ENCODE measurements at places on chromosomes 16 and 17. TPM values are rescaled to one million over a fixed set of nuclear protein-coding genes. Genes with fewer than 3 reads are reported as not detected.
A peak's percentile ranks its signal among the peaks of the same experiment; 100 is the strongest.

The RPH3AL gene
- 3.2 TPM for total RNA-seq

The RTN4RL1 gene
- total RNA-seq = 0.25 TPM

The FBXW10 gene
- not detected for total RNA-seq

GRCh38 chr17:336110-337021 lies 16.2 kb downstream of the RPH3AL start:
- H3K27ac ChIP-seq = no peak overlapping the region
- H3K4me3 ChIP-seq = no peak overlapping the region
- H3K27me3 ChIP-seq = peaks cover 14% of the 10 kb centered on the region
- H3K36me3 ChIP-seq = no peaks in the 10 kb centered on the region

DNA sequence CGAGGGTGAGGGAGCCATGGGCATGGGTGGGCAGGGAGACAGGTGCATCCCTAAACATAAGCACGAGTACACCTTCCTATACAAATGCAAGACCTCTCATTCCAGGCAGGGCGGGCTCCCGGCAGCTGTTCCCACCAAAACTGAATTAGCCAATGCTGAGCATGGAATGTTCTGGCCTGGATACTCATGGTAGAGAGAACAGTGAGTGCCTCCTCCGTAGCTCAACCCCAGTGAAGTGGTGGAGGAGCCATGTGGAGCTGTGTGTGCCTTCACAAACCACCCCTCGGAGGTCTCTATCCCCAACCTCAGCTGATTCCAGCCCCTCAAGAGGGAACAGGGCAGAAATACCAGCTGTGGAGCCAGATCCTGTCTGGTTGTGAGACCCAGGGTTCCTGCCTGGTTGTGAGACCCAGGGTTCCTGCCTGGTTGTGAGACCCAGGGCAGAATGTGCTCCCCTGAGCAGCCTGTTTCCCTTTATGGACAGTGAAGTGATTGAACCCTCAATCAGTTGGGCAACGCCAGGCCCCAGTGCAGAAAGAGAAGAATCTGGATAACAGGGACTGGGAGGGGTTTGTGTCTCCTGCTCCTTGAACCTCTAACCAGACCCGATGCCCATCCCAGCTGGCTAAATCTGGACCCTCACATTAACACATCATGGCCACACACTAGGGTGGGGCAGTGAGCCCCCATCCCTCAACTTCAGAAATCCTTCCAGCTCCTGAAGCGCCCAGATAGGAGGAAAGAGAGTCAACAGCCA lies 2.4 kb upstream of the CDH16 start:
- H3K27ac ChIP-seq = no peak overlapping the region
- peaks cover 10% of the 10 kb centered on the region for H3K4me1 ChIP-seq
- no peak for DNase-seq
- H3K27me3 ChIP-seq = peaks cover 36% of the 10 kb centered on the region
- H3K4me3 ChIP-seq = no peak overlapping the region

- no peaks in the 10 kb centered on the region for H3K36me3 ChIP-seq
- no peak overlapping the region for H3K4me3 ChIP-seq
- no peaks in the 10 kb centered on the region for H3K4me1 ChIP-seq
- no peaks in the 10 kb centered on the region for H3K27me3 ChIP-seq
- DNase-seq = no peak
- no peak overlapping the region for H3K27ac ChIP-seq
Measured at GRCh38 chr16:62135446-62135845, 99.2 kb upstream of the CDH8 start.

DNA sequence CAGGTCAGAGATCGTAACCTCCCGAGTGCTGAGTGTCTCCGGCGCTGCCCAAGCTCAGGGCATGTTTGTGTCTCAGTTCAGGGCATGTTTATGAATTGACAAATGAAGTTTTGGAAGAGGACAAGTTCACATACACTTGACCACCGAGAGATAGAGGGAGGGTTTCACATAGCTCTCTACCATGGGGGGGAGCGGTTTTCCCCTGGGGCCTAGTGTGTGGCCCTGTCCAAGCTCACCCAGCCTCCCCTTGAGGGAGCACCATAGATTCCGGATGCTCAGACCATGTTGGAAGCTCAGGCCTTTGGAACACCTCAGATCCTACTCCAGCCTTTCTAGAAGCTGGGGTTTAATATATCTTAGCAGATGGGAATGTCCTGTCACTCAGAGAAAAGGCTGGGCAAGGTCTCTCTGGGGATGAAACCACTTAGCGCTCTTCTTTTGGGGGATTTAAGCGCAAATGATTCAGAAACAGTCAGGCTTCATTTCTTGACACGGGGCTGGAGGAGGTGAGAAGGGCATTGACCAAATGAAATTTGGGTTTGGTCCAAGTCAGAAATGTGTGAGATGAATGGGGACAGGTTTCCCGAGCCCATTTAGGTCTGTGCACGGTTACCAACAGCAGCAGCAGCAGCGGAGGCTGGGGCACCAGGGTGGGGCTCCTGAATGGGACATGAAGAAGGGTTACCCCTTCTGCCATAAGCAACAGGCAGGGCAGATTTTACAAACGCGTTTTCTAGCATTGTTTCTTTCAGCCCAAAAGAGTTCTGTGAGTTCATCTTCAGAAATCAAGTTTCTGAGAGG lies 96.6 kb downstream of the METRNL start:
- no peaks in the 10 kb centered on the region for H3K4me1 ChIP-seq
- no peak overlapping the region for H3K4me3 ChIP-seq
- peaks cover 3% of the 10 kb centered on the region for H3K27me3 ChIP-seq

DNA sequence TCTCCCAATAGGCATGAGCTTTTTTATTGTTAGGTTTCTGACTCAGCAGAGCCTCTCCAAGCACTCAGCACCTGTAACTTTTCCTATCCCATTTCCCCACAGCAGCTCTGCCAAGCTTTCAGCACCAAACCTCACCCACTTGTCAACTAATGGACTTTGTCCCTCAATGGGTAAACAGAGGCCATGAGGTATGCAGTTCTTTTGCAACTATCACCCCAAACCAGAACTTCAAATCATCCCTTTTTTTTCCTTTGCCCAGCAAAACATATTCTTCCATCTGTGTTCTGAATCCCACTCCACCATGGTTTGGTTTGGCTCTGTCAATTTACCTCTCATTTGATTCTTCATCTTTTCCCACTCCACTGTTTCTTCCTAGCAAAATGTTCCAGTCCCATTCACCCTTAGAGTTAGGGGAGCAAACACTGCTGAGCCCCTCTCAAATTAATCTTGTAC lies 58.1 kb downstream of the TOX3 start:
- DNase-seq = no peak
- H3K27ac ChIP-seq = no peak overlapping the region
- H3K4me1 ChIP-seq = no peaks in the 10 kb centered on the region
- H3K27me3 ChIP-seq = no peaks in the 10 kb centered on the region

DNA sequence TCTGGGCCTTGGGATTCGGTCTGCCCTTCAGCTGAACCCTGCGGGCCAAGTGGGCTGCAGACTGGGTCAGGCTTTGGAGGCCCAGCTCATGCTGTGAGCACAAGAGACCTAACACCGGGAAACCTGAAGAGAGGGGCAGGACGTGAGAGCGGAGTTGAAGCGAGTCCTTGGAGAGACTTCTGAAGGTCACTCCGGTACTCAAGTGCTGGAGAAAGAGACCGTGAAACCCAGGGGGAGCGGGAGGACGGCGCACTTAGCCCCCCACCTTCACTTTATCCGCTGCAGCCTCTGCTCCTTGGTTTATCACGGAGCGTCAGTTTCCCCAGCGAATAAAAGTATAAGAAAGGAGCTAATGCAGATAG lies 361 bp downstream of the UQCRC2 start:
- H3K4me1 ChIP-seq = peaks cover 42% of the 10 kb centered on the region
- peak overlapping the region; percentile 97 for H3K27ac ChIP-seq
- no peaks in the 10 kb centered on the region for H3K27me3 ChIP-seq
- H3K4me3 ChIP-seq = peak overlapping the region; percentile 96

GRCh38 chr16:10521681-10522274 lies 58.6 kb downstream of the EMP2 start:
- DNase-seq = peak; percentile 10
- peaks cover 2% of the 10 kb centered on the region for H3K4me1 ChIP-seq
- no peak overlapping the region for H3K27ac ChIP-seq

GRCh38 chr17:4940555-4941318 lies 669 bp downstream of the RNF167 start:
- no peaks in the 10 kb centered on the region for H3K27me3 ChIP-seq
- peaks cover 86% of the 10 kb centered on the region for H3K36me3 ChIP-seq
- peak overlapping the region; percentile 87 for H3K27ac ChIP-seq
- peaks cover 55% of the 10 kb centered on the region for H3K4me1 ChIP-seq
- DNase-seq = peak; percentile 42

DNA sequence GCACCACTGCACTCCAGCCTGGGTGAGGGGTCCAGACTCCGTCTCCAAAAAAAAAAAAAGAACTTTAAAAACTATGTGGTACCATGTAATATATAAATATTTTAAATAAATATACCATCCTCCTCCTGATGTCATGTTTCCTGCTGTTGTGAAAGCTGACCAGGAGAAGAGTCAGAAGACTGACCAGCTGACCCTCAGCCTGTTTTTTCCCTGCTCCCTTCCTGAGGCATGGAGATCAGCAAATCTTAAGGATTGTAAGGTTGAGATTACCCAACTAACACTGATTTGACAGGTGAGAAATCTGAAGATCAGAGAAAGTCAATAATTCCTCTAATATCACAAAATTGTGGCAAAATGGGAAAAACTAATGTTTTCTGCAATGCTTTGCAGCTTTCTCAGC lies 18.1 kb downstream of the NCOR1 start:
- H3K27ac ChIP-seq = no peak overlapping the region
- peaks cover 45% of the 10 kb centered on the region for H3K36me3 ChIP-seq
- no peak for DNase-seq
- no peaks in the 10 kb centered on the region for H3K27me3 ChIP-seq

- DNase-seq = no peak
- no peak overlapping the region for H3K27ac ChIP-seq
- peaks cover 12% of the 10 kb centered on the region for H3K27me3 ChIP-seq
- H3K36me3 ChIP-seq = no peaks in the 10 kb centered on the region
Measured at GRCh38 chr17:50059256-50059655, 3.3 kb downstream of the ITGA3 start.

DNA sequence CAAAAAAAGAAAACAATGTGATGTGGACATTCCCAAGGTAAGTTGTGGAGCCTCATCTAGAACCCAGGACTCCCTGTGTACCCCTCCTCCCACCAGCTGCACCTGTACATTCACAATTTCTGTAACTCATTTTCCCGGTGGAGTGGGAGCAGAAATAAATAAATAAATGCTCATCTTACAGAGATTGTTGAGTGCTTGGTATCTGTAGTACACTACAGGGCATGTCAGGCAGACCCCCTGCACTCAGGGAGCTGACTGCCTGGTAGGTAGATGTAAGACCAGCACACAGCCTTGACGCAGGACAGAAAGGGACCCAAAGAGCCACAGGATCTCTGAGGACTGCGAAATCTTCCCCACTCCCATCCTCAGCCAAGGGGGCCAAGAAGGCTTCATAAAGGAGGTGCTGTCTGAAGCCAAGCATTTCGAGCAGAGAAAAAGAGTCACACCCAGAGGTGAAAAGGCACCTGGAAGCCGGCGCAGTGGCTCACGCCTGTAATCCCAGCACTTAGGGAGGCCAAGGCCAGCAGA lies 6.5 kb downstream of the EIF1 start:
- DNase-seq = no peak
- H3K27me3 ChIP-seq = no peaks in the 10 kb centered on the region
- H3K36me3 ChIP-seq = peaks cover 46% of the 10 kb centered on the region
- H3K27ac ChIP-seq = no peak overlapping the region
